ENCODE measurements at places on chromosomes 7 and 10.

GRCh38 chr10:6841761-6842160 is 261.7 kb upstream of the PRKCQ start:
- no peak for DNase-seq

DNA sequence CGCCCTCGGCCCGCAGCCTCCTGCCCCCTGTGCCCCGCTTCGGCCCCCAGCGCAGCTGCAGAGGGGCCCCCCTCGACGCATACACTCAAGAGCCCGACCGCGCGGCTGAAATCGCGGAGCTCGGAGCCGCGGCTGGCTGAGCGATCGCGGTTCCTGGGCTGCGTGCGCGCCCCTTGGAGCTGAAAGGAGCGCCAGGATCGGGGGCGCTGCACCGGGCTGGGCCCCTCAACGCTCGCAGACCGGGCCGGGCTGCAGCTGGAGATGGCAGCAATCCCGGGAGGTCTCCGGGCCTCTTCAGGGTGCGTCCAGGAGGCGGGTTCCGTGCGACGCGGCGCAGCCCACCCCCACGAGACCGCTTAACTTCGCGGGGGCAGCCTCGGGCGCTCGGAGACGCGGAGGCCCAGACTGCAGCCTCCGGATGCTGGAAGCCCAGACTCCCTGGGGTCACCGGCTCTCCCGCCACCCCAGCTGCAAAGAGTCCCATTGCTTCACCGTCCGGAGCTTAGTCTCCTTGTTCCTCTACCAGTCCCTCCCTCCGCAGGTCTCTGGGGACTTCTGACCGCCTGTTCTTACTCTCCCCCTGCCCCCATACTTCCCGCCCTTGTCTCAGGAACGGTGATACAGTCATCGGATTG is 73.0 kb upstream of the LRRC4 start:
- no peak for DNase-seq

GRCh38 chr7:102044641-102044983 is 227.2 kb downstream of the CUX1 start:
- no peak for DNase-seq

DNA sequence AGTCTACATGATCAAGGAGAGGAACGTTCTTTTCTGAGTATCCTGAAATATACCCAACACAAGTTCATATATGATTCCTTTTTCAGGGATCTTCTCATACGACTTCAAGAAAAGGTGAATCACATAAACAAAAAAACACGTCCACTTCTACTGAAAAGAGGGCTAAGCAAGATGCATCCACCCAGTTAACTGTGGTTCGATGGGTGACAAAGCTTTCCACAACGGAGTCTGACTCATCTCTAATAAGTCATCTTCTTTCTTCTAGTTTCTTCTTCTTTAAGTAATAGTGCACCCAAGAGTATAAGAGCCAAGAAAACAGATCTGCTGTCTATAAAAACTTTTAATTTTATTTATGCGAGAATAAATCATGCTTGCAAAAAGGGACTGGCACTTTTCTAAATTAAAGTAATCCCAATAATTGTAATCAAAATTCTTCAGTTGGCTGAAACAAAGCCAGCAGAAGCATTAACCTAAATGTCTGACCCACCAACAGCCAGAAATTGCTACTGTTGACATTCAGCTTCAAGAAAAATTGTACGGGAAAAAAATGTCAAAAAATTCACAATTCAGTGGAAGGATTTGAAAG is 146.9 kb upstream of the ANK3 start:
- DNase-seq: no peak

- DNase-seq: no peak
These were observed 763.7 kb upstream of the POM121L12 start for GRCh38 chr7:52271703-52272102.

DNA sequence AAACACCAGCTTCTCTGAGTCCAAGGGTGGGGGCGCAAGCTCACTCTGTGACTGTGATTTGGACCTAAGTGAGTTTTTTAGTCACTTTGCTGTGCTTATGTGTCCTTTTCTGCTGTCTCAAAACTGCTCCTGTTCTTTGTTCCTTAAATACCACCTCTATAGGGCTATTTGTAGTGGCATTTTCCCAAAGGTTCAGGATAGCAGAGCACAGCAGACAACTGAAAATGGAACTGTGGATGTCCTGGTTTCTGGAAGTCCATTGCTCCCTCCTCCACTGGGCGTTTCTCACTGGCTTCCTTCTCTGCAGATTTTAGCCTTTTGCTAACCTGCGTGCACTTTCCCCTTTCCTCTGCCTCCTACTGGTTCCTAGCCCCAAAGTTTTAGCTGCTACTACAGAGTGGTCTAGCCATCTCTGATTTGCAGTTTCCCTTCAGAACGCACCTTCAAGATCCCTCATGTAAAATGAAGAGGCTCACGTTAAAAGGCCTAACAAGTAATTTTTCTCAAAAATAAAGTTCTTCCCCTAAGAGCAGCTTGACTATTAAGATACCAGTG is 25.6 kb downstream of the BLVRA start:
- no peak for DNase-seq

DNA sequence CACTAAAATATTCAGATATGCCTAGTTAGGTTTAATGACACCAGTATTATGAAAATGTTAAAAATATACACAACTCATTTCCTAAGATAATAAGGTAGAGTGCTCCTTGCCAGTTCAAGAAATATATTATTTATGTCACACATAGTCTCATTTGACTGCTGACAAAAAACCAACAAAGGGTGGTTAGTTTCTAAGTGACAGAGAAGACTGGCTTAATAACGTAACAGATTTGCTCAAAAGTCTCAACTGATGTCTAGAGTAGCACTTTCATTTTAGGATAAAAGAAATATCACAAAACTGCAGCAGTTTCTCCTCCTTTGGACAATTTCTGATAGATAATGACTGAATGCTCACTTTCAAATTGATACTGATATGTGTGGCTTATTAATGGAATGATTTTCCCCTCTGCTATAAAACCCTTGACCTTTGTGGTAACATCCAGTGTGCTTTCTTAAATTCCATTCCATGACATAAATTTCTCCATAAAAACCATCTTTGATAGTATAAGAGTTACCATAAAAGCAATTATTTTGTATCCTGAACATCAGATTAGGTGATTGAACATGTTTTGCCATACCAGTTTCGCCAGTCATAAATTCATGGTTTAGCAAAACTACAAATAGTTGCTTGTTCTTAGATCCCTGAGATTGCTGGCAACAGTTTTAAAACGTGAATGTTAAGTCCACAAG is 94.2 kb downstream of the NRBF2 start:
- DNase-seq: no peak

DNA sequence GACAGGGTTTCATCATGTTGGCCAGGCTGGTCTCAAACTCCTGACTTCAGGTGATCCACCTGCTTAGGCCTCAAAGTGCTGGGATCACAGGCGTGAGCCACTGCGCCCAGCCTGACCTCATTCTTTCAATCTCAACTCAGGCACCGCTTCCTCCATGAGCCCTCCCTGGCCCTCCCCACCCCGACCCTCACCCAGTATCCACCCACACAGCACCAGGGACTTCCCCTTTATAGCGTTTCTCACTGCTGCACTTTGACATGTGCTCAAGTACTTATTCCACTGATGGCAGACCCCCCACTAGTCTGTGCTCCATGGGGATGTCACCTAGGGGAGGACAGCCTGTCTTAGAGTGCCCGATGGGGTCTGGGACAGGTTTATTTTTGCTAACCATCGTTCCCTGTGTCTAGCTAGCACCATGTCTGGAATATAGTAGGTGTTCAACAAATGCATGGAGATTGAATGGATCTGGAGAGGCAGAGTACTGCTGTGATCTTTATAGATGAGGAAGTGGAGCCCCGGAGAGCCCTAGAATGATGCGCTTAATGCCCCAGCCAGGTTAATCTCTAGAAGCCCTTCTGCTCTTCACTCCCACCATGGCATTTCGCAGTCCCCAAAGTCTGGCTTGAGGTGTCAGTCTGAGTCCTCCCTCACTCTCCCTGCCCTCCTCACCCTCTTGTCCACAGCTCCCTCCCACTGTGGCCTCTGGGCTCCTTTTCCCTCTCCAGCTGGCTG is 258.8 kb downstream of the RPS24 start:
- DNase-seq: no peak

DNA sequence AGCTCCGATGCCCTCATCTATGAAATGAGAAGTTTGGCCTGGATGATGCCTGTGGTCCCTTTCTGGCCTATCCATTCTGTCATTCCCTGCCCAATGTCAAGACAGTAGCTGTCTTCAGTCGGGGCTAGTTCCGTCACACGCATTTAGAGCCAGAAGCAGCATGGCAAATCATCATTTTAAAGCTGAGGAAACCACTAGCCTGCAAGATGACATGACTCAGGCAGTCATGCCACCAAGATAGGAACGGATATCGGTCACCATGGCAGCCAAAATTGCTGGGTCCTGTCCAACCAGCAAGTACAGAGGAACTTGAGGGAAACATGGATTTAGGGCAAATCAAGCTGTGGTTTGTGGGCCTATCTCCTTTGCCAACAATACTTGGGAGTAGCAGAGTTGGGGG is 64.5 kb upstream of the MRLN start:
- DNase-seq: peak; percentile 83

- no peak for DNase-seq
These were observed 603.0 kb downstream of the PTPRN2 start for GRCh38 chr7:157984423-157985163.

GRCh38 chr10:51469686-51470085 is 229.7 kb downstream of the CSTF2T start:
- no peak for DNase-seq

DNA sequence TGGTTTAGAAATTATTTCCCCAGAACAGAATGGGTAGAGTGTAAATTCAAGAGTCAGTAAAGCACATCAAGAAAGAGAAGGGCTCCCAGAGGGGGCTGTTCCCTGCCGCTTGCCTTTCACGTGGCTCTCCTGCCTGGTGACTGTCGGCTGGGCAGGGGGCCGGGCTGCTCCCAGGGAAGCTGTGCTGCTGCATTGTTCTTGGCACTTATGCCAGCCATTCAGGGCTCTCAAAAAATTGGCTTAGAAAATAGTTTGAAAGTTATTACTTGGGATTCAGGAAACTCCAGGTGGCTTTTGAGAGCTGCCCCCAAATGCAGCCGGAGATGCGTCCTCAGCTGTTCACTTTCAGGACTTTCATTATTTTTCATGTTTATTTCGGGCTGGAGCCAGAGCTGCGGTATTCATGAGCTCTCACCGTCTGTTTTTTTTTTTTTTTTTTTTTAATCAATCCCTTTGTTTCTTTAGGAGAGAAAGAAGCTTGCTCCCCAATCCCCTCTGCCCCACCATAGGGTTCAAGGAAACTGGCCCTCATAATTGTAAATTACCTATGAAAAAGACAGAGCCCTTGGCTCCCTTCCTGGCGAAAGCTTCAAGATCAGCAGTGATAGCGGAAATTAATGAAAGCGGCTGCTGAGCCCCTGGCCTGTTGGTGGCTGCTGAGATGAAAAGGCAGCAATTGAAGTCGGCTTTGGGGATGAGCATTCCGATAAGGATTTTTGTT is 94.1 kb downstream of the SORCS3 start:
- no peak for DNase-seq

GRCh38 chr10:133309720-133310398 is 1.1 kb downstream of the ZNF511 start:
- no peak for DNase-seq

DNA sequence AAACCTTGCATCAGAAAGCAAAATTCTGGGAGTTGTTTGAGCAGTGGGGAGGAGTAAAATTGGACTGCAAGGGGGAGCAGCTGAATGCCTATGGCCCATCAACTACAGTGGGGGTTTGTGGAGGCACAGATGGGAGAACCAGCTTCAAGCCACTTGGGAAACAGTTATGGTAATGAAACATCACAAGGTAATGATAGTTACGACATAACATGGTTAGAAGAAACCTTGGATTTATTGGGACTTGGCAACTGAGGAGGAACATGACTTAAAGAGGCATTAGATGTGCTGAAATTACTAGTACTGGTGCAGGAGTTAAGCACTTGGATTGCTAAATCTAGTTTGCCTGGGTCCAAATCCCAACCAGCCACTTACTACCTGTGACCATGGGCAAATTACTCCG is 868.4 kb downstream of the KCNMA1 start:
- DNase-seq: no peak

DNA sequence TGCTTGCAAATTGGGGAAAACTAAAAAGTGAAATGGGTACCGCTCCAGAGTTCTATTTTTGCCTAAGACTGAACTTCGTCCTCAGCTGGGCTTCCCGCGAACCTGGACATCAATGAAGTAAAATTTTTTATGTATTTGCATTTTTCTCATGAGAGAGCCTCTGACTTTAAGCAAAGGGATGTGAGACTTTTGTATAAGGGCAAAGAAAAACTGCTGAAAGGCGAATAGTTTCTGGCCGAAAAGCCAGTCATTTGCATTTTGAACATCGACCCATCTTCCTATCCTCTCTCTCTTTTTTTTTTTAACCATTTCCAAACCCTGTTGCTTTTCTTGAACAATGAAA is 573 bp downstream of the PMPCB start:
- no peak for DNase-seq

DNA sequence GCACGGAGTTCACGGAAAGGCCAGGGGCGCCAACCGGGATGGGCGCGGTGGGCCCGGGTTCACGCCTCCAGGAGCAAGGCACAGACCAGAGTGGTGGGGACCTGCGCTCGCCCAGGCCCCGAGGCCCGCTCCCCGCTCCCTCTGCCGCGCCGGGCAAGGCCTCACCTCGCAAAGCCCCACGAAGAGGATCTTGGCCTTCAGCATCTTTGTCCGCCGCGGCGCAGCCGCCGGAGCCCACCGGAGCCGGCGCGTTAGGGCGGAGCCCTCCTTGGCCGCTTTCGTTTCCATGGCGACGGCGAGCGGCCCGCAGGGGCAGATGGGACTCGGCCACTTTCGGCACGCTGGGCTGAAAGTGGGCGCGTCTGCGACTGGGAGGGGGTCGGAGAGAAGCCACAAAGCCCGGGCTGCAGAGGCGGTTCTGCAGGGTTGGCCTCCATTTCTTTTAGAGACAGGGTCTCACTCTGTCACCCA is 944.4 kb upstream of the ZNF722 start:
- no peak for DNase-seq

DNA sequence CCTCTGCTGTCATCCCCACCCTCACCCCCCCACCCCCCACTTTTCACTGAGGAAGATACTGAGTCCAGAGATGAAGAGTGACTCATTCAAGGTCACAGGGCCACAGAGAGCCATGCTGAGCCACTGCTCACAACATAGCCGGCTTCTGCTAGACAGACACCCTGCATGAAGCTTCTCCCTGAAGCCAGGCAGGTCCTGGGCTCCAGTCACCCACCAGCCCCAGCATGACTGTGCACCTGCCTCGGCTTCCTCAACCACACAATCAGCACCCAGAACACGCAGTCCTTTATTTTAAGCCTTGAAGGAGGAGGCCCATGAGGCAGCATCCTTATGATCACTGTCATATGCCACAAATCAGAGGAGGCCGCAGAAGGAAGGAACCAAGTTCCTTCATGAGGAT is 19.2 kb upstream of the PRKAG2 start:
- DNase-seq: peak; percentile 56

- DNase-seq: no peak
These were observed 3.0 kb upstream of the MINDY3 start for GRCh38 chr10:15863323-15863722.

GRCh38 chr10:89171996-89172395 is 35.1 kb downstream of the CH25H start:
- DNase-seq: no peak

DNA sequence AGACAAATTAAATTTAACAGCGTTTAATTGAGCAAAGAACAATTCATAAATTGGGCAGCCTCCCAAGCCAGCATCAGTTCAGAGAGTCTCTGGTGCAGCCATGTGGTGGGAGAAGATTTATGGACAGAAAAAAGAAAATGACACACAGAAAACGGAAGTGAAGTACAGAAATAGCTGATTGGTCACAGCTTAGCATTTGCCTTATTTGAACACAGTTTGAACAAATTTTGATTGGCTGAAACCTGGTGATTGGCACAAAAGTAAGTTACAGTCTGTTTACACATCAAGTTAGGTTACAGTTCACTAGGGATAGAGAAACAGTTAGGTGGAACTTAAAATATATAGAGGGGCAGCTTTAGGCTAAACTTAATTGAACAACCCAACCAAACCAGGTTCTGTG is 720.1 kb downstream of the TYW1 start:
- no peak for DNase-seq

All from coronary artery (tissue), 2 donors.